Natural killer cell treated with Interleukin-12 subunit alpha and Interleukin-12 subunit beta and Interleukin-15 and Interleukin-18, amount 100 ng/mL, for 72 hours (primary cell): ENCODE measurements at places on chromosomes 13 and 19. TPM values are rescaled to one million over a fixed set of nuclear protein-coding genes. Genes with fewer than 3 reads are reported as not detected.

DNA sequence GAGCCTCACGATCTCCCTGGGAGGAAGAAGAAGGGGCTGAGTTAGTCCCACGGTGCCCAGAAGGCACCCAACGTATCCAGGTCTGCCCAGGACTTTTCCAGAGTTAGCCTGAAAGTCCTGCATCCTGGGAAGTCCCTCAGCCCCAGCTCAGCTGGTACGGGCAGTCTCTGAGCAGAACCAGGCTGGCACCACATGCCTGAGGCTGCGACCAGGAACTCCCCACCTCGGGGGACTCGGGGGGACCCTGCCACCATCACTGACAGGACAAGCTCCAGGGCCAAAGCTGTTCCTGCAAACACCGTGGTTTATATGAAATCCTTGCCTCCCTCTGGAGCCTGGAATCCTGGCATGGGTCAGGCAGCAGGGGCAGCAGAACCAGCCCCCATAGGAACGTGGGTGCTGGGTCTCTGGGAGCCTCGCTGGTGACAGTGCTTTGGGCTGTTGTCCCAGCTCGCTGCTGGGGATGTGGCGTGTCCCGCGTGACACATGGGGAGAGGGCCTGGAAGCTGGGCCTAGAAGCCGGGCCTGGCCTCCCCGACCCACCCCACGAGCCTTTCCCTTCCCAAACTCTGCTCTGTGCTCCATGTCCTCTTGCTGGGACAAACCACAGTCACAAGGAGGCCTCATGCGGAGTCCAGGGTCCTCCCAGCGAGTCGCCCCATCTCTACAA lies 55.5 kb downstream of the GNG7 start:
- DNase-seq = no peak

The IGSF23 gene
- not detected for total RNA-seq

DNA sequence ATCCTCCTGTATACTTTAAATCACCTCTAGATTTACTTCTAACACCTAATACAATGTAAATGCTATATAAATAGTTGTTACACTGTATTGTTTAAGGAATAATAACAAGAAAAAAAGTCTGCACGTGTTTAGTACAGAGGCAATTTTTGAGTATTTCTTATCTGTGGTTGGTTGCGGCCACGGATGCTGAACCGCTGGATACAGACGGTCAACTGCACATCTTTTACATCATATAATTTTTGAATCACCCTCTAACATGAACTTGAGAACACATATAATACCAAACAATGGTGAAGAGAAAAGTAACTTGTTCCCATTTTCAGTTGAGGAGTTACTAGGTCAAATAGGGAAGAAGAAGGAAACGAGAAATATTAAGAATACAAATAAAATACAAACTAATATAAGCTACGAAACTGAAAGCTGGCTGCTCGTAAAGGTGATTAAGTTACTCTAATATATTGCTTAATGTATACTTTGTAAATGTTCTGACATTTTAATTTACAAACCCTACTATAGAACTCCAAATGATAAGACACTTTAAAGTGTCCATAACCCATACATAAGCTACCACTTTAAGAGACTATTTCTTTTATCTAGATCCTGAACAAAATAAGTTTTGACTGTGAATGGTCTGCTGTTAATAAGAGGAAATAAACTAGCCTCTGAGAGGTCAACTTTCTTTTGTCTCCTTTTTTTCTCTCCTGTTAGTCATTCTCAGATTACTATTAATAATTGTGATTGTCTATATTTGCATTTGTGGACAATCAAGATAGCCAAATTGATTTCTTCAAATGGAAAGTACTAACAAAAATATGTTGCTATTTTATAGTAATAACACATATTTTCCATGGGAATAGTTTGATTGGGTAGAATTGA lies 457.4 kb downstream of the DIAPH3 start:
- no peak for DNase-seq

GRCh38 chr13:77412860-77413259 lies 86.0 kb upstream of the MYCBP2 start:
- DNase-seq = no peak

GRCh38 chr19:13262450-13262849 lies 112.2 kb downstream of the IER2 start:
- DNase-seq = no peak

The HNRNPUL1 gene
- 319 TPM for total RNA-seq

- no peak for DNase-seq
Measured at GRCh38 chr13:82678052-82678451, 1204.2 kb downstream of the SLITRK1 start.

- DNase-seq = peak; percentile 74
Measured at GRCh38 chr13:26698392-26699196, 62.0 kb downstream of the GPR12 start.

DNA sequence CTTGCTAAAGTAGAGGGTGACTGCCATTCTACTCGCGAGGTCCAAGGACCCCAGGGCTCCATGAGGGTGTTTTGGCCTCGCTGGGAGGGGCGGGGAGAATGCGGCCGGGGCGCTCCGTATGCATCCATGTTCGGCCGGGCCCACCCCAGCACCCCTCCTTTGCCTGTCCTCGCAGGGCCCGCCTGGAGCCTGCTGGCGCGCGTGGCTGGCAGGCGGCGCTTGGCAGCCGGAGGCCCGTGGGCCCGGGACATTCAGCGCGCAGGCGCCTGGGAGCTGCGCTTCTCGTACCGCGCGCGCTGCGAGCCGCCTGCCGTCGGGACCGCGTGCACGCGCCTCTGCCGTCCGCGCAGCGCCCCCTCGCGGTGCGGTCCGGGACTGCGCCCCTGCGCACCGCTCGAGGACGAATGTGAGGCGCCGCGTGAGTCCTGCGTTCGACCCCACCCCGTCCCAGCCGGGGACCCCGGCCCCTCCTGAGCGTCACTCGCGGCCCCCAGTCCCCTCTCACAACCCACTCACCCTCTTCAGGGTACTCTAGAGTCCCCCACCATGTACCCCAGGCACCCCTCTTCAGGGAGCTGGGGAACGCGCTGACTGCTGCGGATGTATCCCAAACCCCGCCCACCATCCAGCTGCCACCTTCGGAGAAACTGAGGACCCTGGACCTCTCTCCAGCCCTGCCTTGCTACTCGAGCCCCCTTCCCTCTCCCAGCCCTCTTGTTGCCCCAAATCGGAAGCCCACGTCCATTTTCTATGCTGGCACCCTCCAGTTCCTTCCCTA lies 4.1 kb downstream of the DLL3 start:
- peak; percentile 85 for DNase-seq

The HNRNPM gene
- total RNA-seq = 373 TPM

DNA sequence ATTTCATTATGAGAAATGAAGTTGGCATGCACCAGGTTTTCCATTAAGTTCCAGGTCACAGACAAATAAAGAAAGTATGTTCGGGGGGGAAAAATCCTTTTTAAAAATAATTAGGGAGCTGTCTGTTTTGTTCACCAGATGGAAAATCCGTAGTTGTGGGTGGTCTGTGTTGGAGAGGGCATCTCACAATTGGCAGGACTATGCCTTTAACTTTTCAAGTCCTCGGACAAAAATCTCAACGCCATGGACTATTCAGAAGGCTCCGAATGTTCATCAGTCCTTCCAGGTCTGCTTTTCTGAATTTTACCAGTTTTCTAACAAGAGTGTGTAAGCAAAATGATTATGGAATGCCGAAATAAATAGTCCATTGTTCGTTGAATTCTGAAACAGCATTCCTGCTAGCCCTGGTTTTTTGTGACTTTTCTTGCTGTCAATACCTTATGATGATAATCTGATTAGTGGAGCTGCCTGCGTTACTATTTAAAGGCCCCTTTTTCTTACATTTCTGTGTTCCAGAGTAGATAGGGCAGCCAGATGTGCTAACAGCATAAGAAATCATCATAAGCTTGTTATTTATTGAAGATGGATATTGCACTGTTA lies 146.9 kb downstream of the TM9SF2 start:
- no peak for DNase-seq

GRCh38 chr13:77528834-77529500 lies 6.5 kb upstream of the SCEL start:
- DNase-seq = no peak

The SIGLEC5 gene
- total RNA-seq = 0.64 TPM

DNA sequence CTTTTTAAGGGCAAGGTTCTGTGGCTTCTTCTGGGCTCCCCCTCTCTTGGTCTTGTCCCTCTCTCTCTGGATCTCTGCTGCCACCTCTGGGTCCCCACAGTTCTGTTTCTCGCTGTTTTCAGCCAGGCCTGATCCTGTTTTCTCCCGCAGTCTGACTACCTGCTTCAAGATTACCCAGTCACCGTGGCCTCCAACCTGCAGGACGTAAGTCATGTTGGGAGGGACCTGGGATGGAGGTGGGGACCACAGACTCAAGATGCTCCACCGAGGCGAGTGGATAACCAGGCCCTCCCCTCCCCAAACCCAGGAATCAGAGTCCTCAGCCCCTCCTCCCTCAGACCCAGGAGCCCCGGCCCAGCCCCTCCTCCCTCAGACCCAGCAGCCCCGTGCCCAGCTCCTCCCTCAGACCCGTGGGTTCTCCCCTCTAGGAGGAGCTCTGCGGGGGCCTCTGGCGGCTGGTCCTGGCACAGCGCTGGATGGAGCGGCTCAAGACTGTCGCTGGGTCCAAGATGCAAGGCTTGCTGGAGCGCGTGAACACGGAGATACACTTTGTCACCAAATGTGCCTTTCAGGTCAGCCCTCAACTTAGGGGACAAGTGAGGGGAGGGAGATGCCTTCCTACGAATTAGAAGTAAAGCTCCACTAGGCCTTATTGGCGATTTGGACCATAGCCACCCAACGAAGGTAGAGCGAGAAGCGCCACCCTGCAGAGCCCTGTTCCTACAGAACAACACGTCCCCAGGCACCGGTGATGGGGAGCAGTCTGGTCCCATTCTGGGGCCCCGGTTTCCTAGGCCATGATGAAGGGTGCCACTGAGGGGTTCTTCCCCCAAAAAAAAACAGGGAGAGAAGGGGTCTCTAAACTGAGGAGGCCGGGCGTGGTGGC lies 2.2 kb downstream of the FLT3LG start:
- DNase-seq = peak; percentile 62

DNA sequence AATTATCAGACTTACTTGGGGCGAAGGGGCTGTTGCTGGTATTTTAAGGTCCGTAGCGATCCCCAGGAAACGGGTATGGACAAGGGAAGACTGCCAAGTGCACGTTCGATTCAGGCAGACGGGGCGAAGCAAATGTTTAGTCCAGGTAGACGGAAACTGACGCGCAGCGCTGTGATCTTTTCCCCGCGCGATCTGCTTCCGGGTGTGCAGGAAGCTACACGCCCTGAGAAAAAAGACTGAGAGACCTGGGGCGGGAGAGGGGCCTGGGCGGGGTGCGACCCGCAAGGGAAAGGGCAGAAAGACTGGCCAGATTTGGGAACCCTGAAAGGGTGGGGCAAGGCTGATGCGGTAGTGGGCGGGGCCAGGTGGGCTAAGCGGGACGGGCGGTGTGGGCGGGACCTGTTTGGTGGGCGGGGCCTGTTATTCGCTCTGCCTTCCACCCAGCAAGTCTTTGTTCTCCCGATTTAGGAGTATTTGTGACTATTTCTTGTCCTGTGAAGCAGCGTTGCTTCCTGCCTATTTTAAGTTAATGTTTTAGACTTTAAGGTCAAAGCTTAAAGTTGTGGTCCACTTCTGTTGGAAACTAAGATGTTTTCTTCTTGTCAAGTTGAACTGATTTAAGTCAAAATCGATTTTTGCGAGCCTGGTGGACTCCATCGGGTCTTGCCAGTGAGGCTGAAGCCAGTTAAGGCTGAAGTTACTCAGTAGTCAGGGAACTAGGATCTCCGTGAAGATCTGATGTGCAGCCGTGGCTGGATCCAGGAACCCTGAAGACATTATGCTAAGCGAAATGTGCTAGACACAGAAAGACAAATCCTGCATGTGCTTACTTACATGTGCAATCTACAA lies at the start of gene ZNF836:
Gene ZNF836 (minus strand): TSS at position 301 of the 849 bp plus-strand sequence. CDS start 3,549 bp downstream, outside the sequence.
- peak; percentile 89 for DNase-seq

GRCh38 chr19:54523403-54523802 lies 20.8 kb downstream of the LAIR2 start:
- DNase-seq = peak; percentile 65

DNA sequence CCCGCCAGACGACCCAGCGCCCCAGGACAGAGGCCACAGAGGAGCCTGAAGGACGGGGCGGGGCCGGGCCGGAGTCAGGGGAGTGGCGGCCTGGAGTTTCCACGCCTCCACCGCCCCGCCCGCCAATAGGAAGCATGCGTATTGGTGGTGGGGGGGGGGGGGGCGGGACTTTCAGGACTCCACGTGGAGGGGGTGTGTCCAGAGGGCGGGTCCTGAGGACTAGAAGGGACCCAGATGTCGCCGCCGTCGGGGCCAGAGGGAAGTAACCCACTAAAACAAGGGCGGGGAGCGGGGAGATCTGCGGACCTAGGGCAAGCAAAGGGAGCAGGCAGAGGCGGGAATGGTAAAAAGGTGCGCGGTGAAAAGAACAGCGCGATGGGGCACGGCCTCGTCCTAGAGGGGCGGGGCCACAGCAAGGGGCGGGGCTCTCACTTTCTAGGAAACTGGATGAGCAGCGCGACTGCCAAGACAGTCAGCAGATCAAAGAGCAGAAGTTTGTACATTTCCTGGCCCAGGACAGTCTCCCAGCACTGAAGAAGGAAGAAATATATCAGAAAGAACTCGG lies 2.8 kb upstream of the LENG1 start:
- peak; percentile 82 for DNase-seq

- DNase-seq = peak; percentile 89
Measured at GRCh38 chr13:50366488-50367174, 351.4 kb downstream of the KCNRG start.

The TSHZ3 gene
- 4.0 TPM for total RNA-seq

GRCh38 chr19:4431808-4432674 lies 25.6 kb downstream of the UBXN6 start:
- no peak for DNase-seq

DNA sequence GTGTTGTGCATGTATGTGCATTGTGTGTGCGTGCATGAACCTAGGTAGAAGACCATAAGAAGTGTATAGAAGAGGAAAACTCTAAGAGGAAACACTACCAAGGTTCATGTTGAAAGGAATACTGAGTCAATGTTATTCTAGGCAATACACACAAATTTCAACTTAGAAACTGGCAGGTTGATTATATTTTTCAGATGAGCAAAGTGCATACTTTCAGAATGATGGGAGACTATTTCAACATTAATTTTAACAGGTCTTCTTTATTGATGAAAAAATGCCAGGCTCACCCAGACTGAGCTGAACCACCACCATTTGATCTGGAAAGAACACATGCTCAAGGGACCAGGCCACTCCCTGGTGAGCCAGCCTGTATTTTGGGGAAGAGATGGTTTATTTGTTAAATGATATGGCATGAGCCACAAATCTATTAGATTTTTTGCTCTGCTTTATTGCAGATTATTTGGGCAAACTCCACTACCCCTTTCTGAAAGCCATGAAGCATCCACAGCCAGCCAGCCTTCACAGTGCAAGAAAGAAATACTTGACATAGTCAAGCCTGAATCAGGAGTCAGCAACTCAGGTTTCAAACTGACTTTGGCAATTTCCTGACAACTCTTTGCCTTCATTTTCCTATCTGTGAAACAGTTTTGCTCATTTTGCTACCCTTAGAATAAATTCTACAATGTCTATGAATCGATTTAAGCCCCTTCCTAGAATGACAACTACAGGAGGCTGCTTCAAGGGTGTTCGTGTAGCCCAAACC lies 368.9 kb downstream of the COG6 start:
- no peak for DNase-seq

DNA sequence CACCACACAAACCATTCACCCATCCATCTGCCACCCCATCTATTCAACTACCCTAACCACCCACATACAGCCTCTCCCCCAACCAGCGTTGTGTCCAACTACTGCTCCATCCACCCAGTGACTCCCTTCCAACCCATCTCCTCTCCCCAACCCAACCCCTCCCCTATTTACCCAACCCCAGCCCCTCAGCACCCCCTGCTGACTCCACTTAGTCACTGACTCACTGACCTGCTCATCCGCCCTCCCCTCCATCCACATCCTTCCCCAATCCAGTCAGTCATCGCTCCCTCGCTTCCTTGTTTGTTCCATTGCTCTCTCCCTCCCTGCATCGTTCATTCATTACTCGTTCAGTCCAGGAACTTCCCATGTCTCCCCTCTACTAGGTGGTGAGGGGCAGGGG lies 39.2 kb downstream of the KCNC3 start:
- DNase-seq = no peak
